ENCODE measurements at places on chromosomes 6 and 20. TPM values are rescaled to one million over a fixed set of nuclear protein-coding genes. Genes with fewer than 3 reads are reported as not detected.

The CDK5RAP1 gene
- total RNA-seq: 23.7 TPM

The PARD6B gene
- 0.66 TPM for total RNA-seq

The C6orf132 gene
- 0.29 TPM for total RNA-seq

The CRIP3 gene
- not detected for total RNA-seq

The KCNQ2 gene
- total RNA-seq: not detected

The C6orf141 gene
- total RNA-seq: 1.3 TPM

The SULF2 gene
- total RNA-seq: 0.29 TPM

The SLC22A16 gene
- total RNA-seq: 0.15 TPM

The NMBR gene
- not detected for total RNA-seq

The FAM162B gene
- total RNA-seq: 0.33 TPM

The KHDC1L gene
- not detected for total RNA-seq
